ENCODE measurements at places on chromosomes 6 and 20.

DNA sequence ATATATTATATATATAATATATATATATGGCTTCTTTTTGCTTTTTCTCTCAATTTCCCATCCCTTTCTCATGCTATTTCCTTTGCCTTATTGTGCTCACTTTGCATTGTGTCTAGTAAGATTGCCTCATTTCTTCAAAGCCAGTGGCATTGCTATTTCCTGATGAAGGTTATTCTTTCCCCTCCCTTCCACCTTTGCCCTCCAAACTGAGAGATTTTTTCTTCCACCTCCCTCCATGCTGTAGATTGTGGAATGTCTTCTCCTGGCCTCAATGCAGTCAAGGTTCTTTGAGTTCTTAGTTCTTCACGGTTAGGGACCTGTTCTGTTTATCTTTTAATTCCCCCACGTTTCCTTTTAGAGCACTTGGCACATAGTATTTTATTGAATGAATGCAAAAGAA, 17.2 kb downstream of the SH3BGRL2 start:
- DNase-seq = no peak

DNA sequence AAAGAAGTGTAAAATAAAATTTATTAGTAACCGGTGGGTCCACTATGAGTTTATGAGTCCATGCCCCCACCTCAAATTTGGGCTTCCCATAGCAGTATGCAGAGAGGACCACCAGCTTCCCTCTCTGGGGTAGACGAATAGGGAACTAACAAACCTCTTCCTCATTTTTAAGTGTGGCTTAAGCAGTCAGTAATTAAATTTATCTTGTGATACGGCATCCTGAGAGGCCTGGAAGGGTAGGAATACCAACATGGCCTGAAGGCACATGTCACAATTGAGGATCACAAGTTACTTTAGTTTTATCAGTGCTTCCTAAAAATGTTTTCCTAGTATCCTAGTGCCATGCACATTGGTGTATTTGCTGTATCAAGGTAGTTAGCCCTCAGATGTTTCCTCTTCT, 239.9 kb downstream of the HIVEP2 start:
- no peak for DNase-seq

- DNase-seq = no peak
Observed at GRCh38 chr20:48606841-48607543, 220.8 kb downstream of the PREX1 start.

- DNase-seq = no peak
Observed at GRCh38 chr6:114541794-114542193, 199.0 kb upstream of the HS3ST5 start.

DNA sequence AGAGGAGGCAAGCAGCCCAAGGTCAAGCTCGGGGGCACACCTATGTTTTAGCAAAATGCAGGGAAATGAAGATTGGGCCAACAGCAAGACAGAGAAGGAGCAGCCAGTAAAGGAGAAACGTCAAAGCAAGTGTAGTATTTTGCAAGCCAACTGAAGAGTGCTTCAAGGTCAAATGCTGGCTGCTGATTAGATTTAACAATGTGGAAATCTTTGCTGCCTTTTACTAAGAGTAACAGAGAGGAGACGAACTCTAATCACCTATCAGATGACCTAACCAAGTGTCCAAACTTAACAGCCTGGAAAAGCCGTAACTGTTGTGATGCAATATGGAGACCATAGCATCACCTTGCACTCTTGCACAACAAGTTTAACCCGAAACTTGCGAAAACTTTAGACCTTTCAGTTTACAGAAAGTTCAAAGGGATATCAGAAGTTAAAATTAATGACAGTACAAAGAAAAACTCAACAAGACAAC, 30.4 kb downstream of the AKIRIN2 start:
- no peak for DNase-seq

DNA sequence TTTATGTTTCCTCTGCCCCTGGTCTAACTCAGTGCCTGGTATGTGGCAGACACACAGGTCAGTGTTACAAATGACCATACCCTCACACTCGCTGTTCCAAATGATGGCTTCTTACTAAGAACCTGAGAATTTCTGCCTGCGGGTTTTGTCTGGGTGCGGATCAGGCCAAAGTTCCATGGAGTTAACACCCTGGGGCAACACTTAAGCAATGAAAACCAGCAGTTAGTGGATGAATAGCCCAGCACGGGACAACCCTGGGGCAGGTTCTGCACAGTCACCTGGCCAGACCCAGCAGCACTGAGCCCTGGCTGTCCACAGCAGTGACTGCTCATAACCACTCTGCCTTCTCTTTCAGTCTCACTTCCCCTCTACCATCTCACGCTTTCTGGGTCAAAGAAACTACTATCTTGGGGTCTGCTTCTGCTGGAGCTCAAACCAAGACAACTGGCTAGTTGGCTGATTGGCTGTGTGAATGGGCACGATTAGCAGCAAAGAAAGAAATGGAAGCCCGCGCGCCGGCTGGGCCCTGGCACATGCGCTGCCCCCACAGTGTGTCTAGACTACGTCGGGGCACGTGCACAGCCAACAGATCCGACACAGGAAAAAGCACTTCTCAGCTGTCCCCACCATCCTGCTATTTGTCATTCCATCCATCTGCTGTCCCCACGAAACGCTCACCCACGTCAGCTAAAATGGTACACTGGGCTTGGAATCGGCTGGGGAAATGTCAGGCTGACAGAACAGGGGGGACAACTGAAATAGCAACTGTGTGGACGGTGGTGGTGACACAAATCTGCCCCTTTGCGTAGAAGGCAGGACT, 36.6 kb downstream of the MGME1 start:
- no peak for DNase-seq

DNA sequence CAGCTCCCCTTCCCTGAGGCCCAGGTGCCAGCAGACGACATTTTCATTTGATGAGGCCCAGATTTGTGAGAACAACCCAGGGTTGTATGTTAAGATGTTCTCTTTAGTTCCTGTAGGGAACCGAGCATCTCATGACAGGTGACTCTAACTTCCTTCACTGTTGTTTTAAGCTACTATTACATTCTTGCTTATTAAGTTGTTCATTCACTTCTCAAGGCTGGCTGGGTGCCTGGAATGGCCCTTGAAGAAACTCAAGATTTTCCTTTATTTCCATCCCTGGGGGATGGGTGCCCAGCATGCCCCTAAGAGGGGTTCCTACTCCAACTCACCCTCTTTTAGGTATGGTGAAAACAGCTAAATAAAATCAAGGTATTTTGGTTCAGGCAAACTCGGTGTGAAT, 111.5 kb upstream of the SYNDIG1 start:
- DNase-seq = no peak

DNA sequence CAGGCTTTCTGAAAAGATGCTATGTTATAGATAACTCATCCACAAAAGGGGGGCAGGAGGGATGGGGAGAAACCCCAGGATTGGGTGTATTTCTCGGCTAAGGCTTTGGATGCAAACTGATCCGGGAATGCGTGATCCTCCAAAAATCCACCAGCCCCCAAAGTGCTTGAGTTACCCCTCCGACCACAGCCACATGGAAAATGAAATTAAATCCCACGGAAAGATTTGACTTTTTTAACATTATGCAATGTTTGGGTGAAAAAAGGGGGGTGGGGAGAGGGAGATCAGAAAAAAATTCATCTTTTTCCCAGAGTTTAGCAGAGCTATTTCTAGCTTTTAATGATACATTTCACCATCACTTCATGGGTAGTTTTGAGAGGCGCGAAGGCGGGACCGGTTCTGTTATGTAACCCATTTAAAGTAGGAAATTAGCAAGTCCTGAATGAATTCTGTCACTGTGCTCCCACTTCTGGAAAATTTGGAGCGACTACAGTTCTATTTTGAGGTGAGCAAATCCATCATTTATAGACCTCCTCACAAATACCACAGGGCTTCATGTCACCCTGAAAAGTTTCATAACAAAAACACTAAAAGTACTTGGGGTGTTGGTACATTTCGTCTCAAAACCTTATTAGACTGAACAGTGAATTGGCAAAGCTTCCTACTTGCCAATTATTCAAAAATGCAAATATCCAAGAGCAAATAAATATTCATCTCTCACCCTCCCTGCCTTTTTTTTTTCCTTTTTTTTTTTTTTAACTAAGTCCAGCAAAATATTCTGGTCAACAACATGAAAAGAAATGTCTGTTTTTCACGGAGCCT, 51.9 kb upstream of the NFATC2 start:
- no peak for DNase-seq

GRCh38 chr6:166693880-166694279, 66.8 kb upstream of the RPS6KA2 start:
- DNase-seq = no peak

DNA sequence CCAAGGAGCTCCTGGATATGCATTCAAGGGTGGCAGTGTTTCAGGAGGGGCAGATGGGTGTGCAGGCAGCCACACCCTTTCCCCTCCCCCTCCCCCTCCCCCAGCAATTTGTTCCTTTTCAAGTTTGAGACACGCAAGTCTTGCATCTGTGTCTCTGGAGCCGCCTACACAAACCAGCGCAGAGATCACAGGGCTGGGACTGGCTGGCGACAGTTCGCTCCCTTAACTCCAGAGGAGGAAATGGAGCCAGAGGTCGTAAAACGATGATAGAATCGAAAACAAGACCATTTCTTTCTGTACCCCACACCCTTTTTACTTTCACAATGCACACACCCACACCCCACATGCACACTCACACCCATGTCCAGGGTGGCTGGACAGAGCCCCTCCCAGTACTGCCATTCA, 163.1 kb downstream of the LY86 start:
- no peak for DNase-seq

- DNase-seq = no peak
Observed at GRCh38 chr6:76381612-76382011, 309.1 kb upstream of the IMPG1 start.

GRCh38 chr20:63881451-63882226, 13.3 kb upstream of the DNAJC5 start:
- DNase-seq = no peak

GRCh38 chr6:43838276-43839036, 68.4 kb downstream of the VEGFA start:
- no peak for DNase-seq
